ENCODE measurements at places on chromosomes 5 and 9.

DNA sequence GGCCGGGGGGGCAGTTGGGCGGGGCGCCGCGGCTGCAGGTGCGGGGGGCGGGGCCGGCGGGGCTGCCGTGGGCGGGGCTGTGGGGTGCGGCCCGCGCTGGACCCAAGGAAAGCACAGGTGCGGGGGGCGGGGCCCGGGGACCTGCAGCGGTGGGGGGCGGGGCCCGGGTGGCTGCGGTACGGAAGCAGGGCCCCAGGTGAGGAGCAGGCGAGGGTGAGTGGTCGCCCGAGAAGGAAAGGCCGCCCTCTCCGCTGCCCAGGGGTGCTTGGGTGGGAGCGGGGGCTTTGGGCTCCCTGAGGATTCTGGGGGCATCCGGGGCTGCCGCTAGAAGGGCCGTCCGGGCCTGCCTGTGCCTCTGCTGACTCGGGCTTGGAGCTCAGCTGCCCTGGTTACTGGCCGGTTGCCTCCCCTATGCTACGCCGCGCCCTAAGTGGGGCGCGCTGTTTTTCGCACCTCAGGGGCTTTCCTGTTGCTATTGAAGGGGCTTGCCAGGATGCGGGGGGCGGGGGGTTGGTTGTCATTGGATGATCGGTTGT is 767 bp downstream of the RALGPS1 start:
- DNase-seq, result no peak

DNA sequence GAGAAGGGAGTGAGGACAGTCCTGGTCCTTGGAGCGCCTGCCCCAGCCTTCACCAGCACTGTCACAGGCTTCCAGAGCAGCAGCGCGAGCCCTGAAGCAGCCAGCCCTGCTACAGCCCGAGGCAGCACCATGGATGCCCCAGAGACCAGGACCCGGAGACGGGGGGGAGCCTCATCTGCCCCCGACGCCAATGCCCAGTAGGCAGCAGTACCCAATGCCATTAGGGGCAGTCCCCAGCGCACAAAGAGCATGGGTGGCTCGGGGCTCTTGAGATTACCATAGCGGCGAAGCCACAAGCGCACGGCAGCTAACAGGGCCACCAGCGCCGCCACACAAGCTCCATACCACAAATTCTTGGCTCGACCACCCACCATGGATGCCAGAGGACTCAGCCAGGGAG is 4.9 kb downstream of the PIGO start:
- DNase-seq, result no peak

DNA sequence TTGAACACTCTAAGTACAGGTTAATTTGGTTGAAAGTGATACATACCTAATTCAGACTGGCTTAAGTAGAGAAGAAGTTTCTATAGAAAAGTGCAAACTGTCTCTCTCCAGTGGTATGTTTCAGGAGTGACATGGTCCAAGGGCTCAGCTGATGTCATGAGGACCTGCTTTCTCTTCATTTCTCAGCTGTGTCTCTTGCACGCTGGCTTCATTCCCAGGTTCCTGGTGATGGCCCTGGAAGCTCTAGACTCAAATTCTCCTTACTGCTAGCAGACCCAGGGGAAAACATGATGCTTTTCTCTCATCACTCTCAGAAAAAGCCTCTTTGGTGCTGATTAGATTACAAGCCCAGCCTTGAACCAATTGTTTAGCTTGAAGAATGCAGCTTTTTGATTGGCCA is 211.9 kb upstream of the CLINT1 start:
- no peak for DNase-seq

DNA sequence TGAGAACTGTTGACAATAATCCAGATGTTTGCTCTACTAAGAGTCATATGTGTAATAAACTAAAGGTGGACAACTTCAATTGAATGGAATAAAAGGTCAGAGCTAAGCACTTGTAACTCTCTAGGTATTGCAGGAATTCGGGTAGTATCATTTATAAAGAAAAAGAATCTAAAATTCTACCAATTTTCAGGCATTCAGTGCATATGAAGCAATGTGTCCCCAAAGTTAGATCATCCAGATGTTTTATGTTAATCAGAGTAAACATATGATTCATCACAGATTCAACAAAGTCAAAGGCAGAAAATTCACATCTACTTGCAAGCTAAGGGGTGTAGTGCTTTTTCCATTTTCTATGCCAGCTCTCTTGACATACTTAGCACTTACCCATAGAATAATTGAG is 477.1 kb downstream of the PDE4D start:
- DNase-seq, result no peak

DNA sequence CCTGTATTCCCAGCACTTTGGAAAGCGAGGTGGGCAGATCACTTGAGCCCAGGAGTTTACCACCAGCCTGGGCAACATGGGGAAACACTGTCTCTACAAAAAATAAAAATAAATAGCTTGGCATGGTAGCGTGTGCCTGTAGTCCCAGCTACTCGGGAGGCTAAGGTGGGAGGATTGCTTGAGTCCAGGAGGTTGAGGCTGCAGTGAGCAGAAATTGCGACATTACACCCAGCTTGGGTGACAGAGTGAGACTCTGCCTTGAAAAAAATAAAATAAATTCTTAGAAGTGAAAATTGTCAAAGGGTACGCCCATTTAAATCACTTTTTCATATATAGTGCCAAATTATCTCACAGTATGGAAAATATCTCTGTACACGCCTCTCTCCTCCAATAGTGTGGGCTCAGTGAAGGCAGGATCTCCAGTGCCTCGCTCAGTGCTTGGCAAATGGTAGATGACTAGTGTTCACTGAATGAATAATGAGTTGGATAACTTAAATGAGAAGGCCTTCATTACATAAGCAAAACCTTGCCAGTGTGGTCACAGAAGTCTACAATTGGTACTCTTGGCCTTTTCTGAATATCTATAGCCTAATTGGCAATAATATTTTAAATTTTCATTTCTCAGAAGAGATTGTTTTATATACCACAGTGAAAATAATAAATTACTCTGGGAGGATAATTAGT is 9.4 kb upstream of the CCL28 start:
- DNase-seq, result no peak

GRCh38 chr5:138351517-138351916 is 968 bp upstream of the KDM3B start:
- no peak for DNase-seq

DNA sequence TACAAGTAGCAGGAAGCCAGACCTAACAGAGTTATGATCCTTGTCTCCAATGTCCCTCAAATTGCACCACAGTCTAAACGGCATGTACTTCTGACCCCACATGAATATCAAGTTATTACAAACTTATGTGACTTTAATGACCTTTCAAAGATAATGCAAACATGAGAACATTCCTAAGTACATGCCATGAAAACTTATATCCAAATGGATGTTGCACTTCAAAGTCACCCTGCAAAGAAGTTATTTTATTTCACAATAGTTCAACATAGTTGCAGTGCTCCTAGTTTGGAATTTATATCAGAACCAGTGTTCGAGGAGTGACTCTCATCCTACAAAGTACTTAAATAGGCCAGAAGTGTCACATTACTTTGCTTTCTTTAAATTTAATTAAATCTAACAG is 41.2 kb upstream of the ITGA1 start:
- DNase-seq, result no peak

GRCh38 chr5:87360132-87360531 is 52.6 kb downstream of the CCNH start:
- DNase-seq, result no peak

DNA sequence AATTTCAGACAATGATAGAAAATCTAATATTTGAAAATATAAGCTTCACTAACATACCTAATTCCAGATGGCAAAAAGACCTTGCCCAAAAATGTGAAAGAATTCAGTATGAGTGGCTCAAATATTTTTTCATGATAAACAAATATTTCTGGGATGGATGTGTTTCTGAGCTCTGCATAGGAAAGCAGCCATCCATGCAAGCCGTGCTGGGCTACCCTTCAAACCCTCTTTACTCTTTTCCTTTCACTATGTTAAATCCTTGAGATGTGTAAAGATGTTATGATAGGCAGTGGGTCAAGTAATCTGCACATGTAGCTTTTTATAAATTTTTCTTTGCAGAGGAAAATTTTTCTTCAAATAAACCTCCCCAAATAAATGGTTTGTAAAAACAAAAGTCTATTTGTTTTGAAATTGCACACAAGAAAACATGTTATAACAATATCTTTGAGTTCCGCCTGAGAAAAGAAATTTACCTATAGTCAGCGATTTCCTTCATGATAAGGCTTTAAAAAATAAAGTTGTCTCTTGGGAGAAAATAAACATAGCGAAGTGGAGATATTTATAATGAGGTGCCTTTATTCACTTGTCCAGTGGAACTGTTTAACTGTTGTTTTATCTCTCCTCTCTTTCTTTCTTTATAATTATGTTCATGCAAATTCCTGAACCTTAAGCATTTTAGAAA is 154.3 kb upstream of the PITX1 start:
- DNase-seq, result no peak

DNA sequence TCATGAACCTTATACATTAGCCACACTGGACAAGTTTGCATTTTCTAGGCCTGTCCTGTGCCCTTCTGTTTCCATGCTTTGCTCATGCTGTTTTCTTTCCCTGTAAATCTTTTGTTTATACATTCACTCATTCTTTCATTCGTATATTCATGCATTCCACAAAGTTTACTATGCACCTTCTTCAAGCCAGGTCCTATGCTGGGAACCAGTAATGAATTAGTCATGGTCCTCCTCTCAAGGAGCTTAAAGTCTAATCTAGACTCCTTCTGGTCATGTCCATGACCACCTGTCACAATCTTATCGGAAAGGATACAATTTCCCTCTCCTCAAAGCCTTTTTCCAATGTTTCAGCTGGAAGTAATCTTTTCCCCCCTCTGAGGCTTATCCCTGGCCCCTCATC is 9.1 kb upstream of the XPA start:
- DNase-seq, result no peak

DNA sequence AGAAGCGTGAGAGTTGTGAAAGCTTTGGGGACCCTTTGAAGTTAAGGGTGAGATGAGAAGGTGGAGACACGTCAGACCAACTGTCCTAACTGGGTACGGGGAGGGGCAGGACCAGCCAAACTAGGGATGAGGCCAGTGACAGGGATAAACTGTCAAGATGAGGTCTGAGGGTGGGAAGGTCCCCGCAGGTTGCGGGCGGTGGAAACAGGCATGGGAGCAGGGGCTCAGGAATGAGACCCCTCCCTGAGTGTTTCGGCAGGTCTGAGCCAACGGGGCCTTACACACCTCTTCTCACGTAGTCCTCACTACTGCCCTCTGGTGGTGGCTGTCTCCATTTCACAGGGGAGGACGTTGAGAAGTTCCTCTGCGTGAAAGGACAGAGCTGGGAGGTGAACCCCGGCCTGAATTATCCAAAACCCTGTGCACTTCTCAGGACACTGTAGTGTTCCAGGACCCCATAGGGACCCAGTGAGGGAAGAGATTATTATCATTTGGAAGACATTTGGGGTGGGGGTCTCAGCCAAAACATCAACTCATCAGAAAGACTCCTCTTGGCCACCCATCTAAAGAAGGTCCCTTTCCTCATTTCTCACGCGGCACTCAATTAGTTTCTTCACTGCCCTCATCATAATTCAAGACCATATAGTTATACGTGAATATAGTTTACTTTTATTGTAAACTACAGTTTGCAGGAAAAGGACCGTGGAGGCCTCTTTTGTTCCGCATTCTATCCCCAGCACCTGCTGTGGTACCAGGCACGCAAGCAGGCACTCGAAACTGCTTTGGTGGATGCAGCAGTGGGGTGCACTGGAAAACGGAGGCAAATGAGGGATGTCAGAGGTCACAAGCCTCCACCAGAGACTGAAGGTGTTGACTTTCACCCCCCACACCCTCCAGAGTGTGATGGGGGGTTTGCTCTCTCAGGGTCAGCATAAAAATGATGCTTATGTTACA is 21.7 kb upstream of the NANS start:
- no peak for DNase-seq

- DNase-seq, result no peak
These were observed 110.0 kb downstream of the PLPPR1 start for GRCh38 chr9:101138509-101138908.
